ENCODE measurements at places on chromosomes 5 and 9. TPM values are rescaled to one million over a fixed set of nuclear protein-coding genes. Genes with fewer than 3 reads are reported as not detected.

GRCh38 chr5:145685417-145685816 lies 149.7 kb downstream of the PRELID2 start:
- no peak for DNase-seq

The C9orf85 gene
- 8.2 TPM for total RNA-seq

The NOXA1 gene
- total RNA-seq = 3.8 TPM

DNA sequence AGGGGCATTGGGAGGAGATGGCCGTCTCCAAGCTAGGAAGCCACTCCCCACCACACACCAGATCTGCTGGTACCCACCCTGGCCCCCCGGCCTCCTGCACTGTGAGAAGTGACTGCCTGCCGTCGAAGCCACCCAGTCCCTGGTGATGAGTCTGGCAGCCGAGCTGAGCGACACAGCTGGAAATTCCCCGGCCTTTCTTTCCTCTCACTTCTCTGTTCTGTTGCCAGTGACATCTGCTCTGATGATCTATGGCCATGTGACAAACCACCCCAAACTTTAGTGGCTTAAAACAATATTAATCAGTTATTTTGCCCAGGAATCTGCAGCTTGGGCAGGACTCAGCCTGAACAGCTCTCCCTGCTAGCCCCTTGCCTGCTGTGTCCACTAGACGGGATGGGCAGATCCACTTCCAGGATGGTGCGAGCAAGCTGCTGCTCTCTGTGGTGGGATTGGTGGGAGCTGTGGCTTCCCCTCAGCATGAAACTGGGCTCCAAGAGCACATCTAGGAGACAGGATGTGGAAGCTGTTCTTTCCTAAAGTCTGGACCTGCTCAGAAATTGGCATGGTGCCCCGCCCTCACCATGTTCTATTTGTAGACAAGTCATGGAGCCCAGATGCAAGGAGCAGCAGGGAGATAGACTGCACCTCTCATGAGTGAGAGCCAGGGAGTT lies 211.2 kb downstream of the GADD45G start:
- no peak for DNase-seq

GRCh38 chr9:136805207-136805740 lies 2.5 kb upstream of the RABL6 start:
- DNase-seq = peak; percentile 5

All from omental fat pad (tissue), 4 donors.